ENCODE measurements at places on chromosomes 7 and 10.

- DNase-seq = no peak
These were observed 139.2 kb upstream of the RET start for GRCh38 chr10:42937649-42938180.

- DNase-seq = no peak
These were observed 27.1 kb upstream of the AKAP9 start for GRCh38 chr7:91913612-91914011.

DNA sequence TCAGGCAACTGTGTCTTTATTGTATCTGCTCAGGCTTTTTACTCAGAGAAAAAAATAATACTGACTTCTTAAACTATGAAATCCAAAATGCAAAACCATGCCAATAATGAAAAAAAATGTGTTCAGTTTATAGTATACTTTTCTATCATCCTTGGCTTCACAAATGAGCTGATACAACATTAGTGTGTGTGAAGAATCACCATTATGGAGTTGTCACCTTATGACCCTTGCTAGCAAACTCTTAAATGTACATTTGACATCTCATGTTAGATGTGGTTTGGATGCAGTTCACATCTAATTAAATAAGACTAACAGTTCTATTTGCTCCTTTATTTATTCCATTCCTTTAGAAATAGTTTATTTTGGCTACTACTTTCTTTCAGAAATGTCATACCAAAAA lies 4.2 kb upstream of the OR2A2 start:
- no peak for DNase-seq

- no peak for DNase-seq
These were observed 15.8 kb upstream of the LYZL2 start for GRCh38 chr10:30645340-30645827.

GRCh38 chr10:130136226-130137089 lies at the start of gene GLRX3:
Gene GLRX3, plus strand, starts transcription at chr10:130136391. Its CDS starts 30 bp downstream, at chr10:130136421.
- DNase-seq = peak; percentile 90

DNA sequence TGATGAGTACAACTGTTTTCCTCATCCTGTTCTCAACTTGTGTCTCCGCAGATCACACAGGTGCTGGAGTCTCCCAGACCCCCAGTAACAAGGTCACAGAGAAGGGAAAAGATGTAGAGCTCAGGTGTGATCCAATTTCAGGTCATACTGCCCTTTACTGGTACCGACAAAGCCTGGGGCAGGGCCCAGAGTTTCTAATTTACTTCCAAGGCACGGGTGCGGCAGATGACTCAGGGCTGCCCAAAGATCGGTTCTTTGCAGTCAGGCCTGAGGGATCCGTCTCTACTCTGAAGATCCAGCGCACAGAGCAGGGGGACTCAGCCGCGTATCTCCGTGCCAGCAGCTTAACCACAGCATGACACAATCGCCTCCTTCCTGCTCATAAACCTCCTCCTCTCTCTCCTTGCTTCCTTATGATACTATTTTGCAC lies 126.7 kb upstream of the PRSS58 start:
- DNase-seq = no peak

- DNase-seq = no peak
These were observed 114.4 kb downstream of the MICU1 start for GRCh38 chr10:72511459-72511858.

GRCh38 chr10:43884501-43885105 lies 235.9 kb upstream of the ZNF32 start:
- DNase-seq = no peak

DNA sequence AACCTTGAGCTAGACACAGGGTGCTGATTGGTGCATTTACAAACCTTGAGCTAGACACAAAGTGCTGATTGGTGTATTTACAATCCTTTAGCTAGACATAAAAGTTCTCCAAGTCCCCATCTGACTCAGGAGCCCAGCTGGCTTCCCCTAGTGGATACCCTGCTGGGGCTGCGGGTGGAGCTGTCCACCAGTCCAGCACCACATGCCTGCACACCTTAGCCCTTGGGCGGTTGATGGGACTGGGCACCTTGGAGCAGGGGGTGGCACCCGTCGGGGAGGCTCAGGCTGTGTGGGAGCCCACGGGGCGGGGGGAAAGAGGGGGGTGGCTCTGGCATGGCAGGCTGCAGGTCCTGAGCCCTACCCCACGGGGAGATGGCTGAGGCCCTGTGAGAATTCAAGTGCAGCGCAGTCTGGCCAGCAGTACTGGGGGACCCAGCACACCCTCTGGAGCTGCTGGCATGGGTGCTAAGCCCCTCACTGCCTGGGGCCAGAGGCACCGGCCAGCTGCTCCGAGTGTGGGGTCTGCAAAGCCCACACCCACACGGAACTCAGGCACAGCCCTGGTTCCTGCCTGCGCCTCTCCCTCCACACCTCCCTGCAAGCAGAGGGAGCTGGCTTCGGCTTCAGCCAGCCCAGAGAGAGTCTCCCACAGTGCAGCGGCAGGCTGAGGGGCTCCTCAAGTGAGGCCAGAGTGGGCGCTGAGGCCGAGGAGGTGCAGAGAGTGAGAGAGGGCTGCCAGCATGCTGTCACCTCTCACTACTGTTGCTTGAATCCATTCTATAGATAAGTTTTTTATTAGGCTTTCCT lies 369.8 kb upstream of the SMIM30 start:
- no peak for DNase-seq

DNA sequence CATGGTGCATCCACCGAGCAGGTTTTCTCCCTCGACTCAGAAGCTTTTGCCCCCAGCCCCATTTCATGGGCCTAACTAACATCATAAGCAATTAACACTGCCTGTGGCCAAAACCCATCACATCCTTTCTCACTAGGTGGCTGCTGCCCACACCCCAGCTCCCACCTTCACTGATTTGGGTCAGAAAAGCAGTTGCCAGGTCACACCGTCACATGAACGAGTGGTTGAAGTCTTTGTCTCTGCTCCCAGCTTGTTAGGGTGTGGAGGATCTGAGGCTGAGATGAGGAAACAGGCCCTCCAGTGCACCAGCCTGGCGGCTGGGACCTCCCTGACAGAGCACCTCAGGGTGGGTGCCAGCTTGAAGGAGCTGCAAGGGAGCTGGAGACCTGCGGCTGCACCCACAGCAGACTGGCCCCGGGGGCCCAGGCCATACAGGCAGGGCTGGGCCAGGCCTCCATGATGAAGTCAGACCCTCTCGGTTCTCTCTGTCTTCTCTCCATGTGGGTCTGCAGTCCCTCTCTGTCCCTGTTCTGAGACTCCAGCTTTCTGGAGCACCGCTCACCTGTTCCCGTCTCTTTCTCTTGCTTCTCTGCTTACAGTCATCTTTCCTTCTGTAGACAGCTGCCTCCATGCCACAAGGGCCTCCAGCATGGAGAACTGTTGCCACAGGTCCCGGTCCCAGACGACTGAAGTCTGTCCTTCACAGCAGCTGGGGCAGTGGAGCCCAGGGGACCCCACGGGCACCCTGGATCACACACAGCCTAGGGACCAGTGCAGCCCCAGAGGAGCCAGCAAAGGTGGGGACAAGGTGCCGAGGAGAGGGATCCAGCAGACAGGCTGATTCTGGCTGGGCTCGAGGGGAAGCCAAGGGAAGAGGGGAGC lies 13.8 kb upstream of the INPP5A start:
- no peak for DNase-seq

- no peak for DNase-seq
These were observed 51.5 kb downstream of the NRCAM start for GRCh38 chr7:108404509-108405420.

- DNase-seq = no peak
These were observed 577 bp upstream of the DDX21 start for GRCh38 chr10:68955355-68955831.

- DNase-seq = no peak
These were observed 68.2 kb upstream of the RPA3 start for GRCh38 chr7:7786595-7786994.

DNA sequence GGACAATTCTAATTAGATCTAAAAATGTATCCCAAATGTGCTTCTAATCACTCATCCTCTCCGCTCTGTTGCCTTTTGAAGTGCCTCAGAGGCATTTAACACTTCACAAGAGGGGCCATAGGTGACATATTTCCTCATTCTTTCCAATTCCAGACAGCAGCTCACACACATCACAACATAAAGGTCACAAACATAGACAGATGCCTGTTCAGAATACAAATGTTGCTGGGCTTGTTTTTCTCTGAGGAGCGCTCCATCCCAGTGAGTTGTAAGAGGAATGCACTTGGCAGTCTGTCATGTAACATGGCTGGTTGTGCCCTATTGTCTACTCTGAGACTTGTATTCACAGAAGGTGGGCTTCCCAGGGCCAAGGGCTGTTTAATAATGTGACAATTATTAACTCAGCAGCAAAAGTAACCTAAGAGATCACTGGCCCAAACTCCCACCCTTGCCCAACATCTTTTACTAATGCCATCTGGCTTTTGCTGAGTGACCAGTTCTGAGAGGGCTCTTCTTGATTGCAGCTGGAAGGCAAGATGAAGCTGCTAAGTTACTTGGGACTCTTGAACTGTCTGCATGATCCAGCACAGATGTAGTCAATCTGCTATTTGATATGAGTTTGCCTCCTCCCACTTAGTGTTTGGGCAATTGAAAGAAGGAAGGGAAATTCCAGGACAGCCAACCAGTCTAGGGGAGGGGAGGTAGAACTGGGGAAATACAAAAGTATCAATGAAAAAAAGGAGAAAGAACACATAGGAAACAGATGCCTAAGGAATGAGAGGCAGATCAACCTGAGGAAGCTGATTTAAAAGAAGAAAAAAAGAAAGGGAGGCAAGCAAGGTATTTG lies 13.6 kb downstream of the PON2 start:
- DNase-seq = no peak

DNA sequence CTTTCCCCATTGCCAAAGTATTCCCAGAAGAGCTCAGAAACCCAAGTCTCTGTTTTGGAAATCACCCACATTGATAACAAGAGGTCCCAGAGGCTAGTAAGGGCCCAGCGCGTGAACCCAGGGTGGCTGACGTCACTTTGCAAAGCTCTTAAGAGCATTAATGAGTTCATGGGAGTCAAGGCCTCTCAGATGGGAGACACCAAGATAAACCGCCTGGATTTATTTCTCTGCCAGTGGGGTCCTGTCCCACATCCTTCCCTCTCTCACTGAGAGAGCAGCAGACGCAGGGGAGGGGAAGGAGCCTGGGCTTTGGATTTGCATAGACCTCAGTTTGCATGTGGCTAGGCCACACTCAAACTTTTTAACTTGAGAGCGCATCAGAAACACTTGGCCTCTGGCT lies 184.8 kb upstream of the PDE1C start:
- DNase-seq = no peak

- DNase-seq = no peak
These were observed 49.7 kb upstream of the HECTD2 start for GRCh38 chr10:91360461-91360860.

GRCh38 chr10:93821051-93821772 lies 63.5 kb downstream of the LGI1 start:
- no peak for DNase-seq

DNA sequence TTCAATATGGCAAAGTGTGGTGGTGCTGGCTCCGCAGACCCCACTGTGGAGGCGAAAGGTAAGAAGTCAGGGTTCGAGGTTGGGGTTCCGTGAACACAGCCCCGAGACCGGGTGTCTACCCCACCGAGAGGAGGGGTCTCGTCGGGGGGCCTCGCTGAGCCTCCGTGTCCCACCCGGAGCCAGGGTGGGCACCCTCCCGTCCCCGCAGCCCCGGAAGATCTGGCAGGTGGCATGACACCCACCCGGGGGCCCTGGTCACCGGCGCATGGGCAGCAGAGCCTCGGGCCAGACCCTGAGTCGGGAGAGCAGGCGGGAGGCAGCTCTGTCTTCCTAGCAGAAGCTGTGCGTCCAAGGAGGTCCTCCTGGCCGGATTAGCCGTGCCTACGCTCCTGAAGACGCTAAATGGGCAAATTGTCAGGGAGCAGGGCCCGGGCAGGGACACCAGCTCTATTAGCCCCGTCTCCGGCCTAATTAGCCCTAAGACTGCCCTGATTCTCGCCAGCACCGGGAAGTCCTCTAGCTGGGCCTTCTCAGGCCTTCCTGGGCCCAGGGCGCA lies 56.4 kb downstream of the UNCX start:
- no peak for DNase-seq

GRCh38 chr10:71268247-71268691 lies 50.8 kb upstream of the SLC29A3 start:
- no peak for DNase-seq

DNA sequence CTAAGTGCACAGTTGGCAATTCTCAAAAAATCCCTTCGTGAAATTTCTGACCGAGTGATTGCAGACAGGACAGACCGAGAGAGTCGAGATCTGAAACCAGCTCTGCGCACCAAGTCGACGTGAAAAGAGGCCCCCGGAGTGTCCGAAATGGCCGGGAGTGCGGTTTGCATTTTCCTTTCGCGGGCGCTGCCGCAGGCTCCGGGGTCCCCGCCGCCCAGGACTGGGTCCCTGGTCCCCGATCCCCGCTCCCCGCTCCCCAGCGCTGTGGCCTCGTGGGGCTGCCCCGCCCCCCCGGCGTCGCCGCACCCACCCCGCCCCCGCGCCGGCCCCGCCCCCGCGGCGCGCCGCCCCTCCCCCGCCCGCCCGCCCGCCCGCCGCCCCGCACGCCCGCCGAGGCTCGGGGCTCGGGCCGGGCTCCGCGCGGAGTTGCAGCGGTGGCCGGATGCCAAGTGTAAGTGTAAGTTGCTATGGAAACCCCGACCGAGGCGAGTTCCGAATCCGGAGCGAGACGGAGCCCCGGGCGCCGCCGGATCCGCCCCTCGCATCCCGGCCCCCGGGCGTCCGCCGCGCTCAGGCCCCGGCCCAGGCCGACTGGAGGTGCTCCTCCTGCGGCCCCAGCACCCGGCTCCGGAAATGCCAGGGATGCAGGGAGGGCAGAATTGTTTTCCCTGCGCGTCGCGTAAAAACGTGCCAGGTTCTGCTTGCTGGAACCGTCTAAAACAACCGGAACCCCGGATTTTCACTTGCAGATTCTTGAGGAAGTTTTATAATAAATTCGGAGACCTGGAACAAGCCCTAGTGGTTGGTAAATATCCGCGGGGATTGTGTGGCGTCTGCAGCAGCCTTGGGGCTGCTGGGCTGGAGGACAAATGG lies 4.6 kb downstream of the BMI1 start:
- peak; percentile 65 for DNase-seq

DNA sequence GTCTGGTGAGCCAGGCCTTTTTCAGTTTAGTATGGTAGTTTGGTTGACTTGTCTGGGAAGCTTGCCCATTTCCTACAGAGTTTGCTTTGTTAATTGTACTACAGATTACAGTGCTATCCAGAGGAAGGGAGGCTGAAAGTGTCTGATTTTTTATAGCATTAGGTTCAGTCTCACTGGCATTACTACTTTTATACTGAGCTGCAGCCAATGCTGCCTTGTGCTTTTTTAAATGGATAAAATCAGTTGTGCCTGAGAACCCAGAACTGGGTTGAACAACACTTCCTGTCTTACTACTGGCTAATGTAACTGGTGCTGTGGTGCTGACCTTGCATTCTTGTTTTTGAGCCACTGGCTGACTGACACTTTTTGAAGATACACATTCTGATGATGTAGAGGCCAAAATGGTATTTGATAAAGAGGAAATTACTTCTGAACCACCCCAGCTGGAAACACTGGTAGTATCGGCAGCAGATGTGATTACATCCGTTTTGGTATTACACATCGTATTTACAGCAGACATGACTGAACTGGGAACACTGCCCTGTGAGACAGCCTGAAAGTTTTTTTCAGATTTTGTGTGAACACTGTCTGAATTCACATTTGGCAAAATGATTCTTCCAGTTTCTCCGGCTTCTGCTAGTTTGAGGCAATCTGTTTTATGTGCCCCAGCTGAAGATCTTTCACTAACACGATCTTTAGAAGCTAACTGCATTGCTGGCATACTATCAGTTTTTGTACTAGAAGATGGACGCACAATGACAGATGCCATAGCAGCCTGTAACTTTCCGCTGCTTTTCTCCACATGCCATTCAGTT lies 74.1 kb downstream of the NRBF2 start:
- DNase-seq = no peak

- DNase-seq = no peak
These were observed 3.5 kb downstream of the UNCX start for GRCh38 chr7:1236132-1236661.
